ENCODE measurements at places on chromosomes 11 and 22. TPM values are rescaled to one million over a fixed set of nuclear protein-coding genes. Genes with fewer than 3 reads are reported as not detected.

DNA sequence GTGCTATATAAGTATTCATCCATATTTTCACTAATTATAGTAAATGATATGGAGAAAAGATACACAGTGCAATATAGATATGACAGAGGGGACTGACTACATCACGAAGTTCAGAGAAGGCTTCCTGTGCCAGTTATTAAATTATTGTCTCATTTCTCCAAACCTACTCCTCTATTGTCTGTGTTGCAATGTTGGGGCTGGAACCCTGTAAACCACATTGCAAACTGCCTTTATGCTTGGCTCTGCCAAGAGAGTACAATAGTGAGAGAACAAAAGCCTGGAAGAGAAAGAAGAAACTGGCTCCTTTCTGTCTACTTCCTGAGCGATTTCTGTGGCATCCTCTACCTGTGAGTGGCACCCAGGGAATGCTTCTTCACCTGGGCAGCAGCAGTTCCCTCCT is 46.4 kb downstream of the ME3 start:
- no peak for DNase-seq

DNA sequence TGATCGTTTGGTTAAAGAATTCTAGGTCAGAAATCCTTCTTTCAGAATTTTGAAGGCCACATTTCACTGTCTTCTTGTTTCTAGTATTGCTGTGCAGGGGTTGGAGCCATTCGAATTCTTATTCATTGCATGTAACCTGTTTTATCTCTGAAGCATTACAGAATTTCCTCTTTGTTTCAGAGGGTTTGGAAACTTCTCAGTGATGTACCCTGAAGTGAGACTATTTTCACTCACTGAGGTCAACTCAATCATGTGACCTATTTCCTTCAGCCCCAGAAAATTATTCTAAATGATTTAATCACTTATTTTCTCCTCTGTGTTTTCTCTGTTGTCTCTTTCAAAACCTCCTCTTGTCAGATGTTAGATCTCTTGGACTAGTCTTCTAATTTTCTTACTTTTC is 147.8 kb downstream of the ENTHD1 start:
- no peak for DNase-seq

GRCh38 chr22:25404928-25405816 is 159.3 kb upstream of the GRK3 start:
- DNase-seq = peak; percentile 52

- no peak for DNase-seq
Observed at GRCh38 chr22:46040471-46041465, 63.8 kb upstream of the WNT7B start.

DNA sequence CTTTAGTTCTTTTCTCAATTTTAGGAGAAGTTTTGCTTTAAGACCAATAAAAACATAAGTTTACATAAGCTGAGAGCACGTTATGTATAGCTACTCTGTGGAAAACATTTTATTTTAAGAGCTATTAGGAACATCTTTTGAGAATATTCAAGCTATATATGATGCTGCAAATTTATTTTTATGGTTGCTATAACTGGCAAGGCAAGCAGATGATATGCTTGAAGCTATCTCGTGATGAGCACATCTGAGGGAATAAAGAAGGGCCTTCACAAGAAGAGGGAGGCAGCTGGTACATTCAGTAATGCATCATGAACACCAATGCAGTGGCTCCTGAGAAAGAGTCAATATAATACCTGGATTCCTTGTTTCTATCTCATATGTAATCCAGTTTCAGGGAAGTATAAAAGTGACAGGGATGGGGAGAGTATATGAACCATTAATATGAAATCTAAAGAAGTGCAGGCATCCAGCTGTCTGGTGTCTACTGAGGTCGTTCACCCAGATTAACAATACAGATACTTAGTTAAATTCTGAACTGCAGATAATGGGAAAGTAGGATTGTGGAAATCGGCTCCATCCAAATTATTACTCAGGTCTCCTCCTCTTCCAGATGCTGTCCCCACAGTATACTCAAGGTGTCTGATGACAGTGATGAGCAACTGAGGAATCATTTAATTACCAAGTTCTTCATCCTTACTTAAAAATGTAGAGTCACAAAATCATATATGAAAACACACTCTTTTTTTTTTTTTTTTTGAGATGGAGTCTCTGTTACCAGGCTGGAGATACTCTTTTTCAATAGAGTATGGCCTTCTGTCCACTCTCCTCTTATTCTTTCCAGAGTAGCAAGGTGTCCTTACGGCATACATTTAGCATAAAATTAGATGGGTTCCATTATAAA is 100.4 kb upstream of the SERPIND1 start:
- DNase-seq = no peak

DNA sequence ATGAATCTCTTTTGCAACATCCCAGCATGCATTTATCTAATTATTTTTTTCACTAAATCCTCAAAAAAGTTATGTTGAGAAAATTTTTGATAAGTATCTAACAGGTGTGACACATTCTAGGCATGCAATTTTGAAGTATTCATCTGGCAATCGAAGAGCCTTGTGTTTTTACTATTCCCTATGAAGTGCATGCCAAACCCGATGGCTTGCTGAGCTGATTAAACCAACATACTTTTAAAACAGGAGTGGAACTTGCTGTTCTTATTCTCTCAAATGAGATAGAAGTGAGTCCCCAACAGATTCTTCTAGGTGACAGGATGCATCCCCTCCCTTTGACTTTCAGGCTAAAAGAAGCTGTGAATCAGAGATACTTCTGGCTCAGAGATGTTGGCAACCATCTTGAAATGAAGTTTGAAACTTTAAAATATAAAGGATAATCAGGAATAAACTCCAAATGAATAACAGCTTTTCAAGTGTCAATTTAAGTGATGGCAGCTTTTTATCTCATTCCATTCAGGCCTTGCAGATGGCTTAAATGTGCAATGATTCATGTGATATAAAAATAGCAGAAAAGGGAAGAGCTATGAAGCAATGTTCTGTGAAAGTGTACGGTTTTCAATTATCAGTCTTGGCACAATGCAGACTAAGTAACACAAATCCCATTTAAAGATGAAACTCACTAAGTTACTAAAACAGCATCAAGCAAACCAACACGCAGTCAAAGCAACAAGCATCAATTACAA is 67.7 kb downstream of the APOL5 start:
- no peak for DNase-seq

GRCh38 chr11:69963533-69964246 is 114.4 kb upstream of the ANO1 start:
- no peak for DNase-seq

Gene HORMAD2
- not detected for polyA plus RNA-seq

Gene MYRF
- 19.2 TPM for polyA plus RNA-seq

Measured in A549 (cell line).